ENCODE measurements at places on chromosomes 2 and 18.

DNA sequence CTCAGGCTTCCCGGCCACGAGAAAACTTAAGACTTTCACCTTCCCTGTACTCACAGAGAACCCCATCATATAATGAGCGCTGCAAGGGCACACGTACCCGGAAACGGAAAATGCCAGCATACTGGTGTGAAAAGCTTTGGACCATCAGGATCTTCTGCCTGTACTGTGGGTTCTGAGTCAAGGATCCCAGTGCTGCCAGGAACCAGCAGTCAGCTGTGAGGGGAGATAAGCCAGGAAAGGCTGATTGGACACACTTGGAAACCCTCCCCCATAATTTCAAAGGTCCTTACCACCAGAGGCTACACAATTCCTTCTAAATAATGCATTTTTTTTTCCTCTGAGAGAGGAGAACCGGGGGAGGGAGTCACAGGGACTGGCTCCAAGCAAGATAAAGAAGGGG lies 31.4 kb downstream of the CAPN13 start:
- DNase-seq: no peak

GRCh38 chr2:1804351-1804771 lies 60.0 kb upstream of the PXDN start:
- no peak for DNase-seq

GRCh38 chr2:53508667-53509066 lies 258.9 kb upstream of the CHAC2 start:
- no peak for DNase-seq

- DNase-seq: no peak
Observed at GRCh38 chr2:189086710-189087109, 92.9 kb downstream of the COL5A2 start.

GRCh38 chr18:48216639-48217257 lies 192.4 kb downstream of the ZBTB7C start:
- DNase-seq: no peak

GRCh38 chr2:157497638-157498314 lies 53.9 kb upstream of the CYTIP start:
- DNase-seq: peak; percentile 5

DNA sequence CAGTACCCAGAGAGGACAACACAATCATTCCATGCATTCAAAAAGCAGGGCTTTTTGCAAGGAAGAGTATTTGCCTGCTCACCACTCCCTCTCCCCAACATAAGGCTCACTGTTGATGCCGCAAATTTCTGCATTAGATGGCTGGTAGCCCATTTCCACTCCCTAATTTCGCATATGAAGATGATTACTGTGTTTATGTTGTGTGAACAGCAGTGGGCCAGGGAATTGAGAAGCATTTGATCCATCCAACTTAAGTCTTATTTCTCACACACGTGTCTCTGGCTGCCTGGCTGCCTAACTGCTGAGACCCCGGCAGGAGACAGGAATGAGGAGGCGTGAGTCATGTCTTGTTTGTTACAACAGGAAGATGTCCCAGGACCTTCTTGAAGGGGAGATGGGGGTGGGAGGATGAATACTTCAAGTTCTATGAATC lies 294.1 kb downstream of the ALK start:
- DNase-seq: no peak

- DNase-seq: no peak
Observed at GRCh38 chr2:51813247-51813646, 781.3 kb upstream of the NRXN1 start.

DNA sequence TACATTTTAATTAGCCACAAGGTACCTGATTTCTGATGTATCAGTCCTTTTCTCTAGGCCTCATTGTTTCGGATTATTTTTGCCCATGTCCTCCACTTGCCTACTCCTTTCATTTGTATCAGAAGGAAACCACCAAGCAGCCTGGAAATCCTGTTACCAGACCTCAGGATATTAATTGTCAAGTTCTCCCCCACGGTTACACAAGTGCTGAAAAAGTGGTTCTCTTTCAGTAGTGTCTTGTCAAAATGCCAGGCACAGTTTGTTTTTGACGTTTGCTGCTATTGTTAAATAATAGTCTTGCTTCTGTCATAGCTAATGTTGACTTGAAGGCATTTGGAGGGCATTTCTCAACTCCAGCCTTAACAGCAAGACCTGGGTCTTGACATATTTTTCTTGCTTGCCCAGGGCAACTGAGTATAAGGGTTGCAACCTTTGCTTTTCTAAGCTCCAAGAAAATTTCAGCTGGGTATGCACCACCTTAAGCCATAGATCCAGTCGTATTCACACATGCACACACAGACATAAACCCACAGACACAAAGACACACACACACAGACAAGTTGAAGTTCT lies 31.0 kb downstream of the INSIG2 start:
- no peak for DNase-seq

DNA sequence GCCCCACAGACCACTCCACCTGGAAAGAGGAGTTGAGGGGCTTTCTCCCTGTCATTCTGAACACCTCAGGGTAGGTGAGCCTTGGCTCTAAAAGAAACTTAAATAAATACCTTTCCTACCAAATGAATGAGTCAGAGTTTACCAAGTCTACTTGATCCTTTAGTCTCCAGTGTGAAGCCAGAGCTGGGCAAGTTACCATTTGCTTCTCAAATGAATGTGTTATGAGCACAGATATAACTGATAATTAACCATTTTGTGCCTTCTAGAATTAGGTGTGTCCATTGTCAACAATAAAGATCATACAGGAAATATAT lies 347.7 kb downstream of the KIAA1328 start:
- no peak for DNase-seq

DNA sequence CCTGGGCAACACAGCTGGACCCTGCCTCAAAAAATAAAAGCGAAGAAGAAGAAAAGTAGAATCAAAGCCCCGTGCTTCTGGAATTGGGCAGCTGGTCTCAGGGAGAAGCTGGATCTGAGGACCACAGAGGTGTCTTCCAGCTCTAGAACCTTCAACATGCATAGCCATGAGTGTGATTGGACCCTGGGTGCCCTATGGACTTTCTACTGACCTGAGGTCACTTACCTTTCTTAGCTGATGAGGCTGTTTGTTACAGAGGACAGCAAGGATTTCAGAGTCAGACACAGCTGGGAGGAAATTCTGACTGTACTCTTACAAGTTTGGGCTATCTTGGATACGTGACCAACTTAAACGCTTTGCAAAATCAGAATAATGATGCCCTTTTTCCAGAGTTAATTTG lies 82.4 kb upstream of the GATA6 start:
- DNase-seq: no peak

DNA sequence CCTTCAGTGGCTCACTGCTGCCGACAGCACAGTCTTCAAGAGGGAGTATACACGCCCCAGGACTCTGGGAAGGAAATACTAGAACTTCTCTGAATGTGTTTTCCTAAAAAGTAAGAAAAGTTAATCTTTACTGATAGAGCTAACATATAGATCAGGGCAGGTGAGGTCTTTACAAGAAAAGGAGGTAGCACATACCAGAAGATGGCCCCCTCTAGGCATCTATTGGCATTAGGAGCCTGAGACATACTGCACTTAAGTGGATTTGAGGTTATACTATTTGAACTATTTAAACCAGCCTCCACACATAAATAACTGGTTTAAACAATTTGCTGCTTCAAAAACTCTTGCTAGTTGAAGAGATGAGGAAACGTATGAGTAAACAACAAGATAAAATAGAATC lies 406.1 kb downstream of the SETBP1 start:
- DNase-seq: no peak

- DNase-seq: no peak
Observed at GRCh38 chr2:240374085-240374907, 61.2 kb upstream of the GPC1 start.

DNA sequence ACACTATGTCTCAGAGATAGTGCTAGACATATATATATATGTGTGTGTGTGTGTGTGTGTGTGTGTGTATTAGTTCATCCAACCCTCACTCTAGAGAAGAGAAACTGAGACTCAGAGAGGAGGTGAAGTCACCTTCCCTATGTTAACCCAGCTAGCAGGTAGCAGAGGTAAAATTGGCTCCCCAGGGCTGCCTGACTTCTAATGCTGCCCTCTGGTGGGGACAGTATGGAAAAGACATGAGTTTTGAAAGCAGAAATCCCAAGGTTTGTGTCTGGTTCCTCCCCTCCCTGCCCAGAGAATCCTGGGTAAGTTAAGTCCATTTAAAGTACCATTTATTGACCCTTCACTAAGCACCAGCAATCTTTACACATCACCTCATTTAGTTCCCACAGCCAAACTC lies 137.7 kb downstream of the THNSL2 start:
- no peak for DNase-seq

DNA sequence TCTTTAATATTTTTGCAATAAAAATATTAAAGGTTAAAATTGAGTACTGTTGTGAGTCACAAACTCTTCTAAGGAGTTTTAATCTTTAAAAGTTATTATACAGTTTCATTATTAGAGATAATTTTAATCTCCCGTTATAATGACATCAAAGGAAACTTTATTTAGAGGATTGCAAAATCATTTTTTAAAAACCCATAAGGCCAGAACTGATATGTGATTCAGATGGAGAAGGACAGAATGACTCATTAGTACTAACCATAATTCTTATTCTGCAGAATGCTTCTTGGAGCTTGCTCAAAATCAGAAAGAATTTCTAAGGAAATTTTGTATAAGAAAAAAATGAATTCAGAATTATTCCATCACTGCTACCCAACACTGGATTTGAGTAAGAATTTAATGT lies 12.5 kb upstream of the HNRNPLL start:
- DNase-seq: no peak

DNA sequence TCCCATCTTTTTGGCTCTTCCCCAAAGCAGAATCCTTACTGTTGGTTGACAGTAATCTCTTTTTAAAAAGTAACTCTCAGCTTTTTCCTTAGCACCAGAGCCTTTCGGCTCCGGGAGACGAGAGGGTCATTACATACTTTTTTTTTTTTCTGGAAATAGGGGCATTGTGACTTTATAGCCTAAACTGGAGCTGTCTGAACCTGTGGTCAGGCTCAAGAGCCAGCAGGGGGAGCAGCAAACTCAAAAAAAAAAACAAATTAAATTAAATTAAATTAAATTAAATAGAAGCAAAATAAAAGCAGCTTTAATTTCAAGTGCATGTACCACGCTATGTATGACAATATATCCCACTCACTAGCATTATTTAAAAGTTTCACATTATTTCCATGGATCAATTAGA lies 156.6 kb downstream of the DTNA start:
- no peak for DNase-seq

DNA sequence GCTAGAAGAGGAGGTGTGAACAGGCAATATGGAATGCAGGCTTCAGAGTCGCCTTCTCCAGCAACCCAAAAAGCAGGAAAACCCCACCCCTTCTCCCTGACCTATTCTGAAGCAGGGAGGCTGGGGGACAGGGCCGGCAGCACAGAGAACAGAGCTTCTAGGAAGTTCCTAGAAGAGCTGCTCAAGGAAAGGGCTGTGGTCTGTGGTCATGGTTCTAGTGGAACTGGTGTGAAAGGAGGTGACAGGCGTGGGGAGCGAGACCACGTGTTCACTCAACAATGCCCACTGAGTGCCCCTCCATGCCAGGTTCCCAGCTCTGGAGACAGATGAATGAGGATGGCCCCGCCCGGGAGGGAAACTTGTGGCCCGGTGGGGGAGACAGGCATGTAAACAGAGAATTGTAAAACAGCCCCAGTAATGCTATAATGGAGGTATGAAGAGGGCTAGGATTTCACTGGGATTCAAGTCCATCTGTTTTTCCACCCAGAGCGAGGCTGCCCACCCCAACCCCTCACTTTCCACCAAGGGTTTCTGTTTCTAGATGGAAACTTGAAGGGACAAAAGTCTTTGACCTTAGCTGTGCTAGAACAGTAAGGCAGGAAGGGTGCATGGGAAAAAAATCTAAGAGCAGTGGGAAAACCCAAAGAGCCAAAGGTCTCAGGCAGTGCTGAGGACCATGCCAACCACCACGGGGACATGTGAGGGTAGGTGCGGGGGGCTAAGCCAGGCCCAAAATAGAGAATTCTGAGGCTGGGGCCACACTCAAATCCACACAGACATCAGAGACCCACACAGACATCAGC lies 71.8 kb downstream of the TNS1 start:
- no peak for DNase-seq

DNA sequence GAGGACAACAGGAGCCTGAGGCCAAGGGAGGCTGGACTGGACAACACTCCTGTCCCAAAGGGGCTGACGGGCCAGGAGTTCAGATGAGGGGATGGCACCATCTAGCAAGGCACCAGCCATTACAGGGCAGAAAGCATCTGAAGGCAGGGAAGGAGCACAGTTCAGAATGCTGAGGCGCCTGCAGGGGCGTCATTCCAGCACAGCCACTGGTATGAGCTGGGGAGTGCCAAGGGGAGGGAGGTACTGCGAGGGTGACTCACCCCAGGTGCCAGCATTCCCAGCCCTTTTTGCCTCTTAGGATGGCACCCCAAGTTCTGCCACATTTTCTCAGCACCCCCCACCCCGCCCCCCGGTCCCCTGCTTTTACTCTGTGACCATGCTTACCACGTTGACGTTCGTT lies 129.8 kb upstream of the EPAS1 start:
- no peak for DNase-seq

GRCh38 chr2:213764849-213765248 lies 480.6 kb downstream of the SPAG16 start:
- DNase-seq: no peak

DNA sequence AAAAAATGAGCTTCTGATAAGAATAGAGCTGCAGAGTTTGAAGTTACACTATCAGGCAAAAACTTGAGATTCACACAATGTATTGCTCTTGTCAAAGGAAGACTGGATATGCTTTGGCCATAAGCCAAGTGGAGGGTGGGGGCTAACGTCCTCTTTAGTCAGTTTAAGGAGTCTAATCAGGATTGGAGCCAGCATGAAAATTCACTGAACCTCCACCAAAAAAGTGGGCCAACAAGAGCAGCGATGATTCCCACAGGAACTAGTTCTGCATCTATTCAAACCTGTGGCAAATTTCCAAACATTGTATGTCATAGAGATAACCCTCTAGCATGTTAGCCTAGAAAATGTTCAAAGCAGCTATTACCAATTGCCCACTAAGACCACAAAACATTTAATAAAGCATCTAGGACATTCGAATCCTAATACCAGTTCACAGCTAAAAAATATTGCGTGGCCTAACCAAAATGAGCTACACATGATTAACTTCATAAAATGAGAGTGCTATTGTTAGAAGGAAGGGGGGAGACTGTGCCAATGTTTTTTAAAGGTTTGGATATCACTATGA lies 43.5 kb upstream of the TMEM247 start:
- no peak for DNase-seq

- DNase-seq: no peak
Observed at GRCh38 chr2:21599417-21599816, 475.6 kb downstream of the TDRD15 start.

DNA sequence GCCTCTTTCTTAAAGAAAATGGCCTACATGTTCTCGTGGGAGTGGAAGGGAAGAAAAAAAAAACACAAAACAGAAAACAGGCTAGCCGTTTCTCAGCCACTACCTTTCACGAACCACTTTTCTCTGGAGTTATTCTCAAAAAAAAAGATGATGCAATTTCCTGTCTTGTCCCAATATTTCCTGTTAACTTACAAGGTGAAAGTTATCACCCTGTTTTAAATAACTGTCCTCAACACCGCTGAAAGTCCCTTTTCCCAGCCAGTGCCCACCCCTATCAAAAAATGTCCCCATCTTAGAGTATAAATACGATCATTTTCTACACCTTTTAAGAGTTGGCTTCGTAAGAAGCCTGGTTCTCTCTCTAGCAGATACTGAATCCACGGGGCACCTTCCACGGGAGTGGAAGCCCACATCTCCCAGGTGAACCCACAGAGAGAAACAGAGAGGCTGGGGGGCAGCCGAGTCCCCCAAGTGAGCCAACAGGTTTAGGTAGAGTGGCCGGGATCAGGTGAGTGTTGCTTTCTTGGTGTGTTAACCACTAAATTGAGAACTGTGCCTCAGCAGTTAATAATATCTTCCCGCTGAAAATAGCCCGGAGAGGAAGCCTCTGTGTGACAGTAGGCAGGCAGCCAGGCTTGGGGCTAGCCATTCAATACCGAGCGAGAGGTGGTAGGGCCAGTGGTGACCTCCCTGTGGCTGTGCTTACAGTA lies 15.9 kb downstream of the SMAD7 start:
- DNase-seq: no peak

Measured in stimulated activated CD4-positive, alpha-beta T cell treated with anti-CD3 and anti-CD28 coated beads, Interleukin-15, amount 100 ng/mL, for 1 hour (primary cell).